Astrocyte of the cerebellum (primary cell): ENCODE measurements at places on chromosomes 2 and 18.
A peak's percentile ranks its signal among the peaks of the same experiment; 100 is the strongest.

DNA sequence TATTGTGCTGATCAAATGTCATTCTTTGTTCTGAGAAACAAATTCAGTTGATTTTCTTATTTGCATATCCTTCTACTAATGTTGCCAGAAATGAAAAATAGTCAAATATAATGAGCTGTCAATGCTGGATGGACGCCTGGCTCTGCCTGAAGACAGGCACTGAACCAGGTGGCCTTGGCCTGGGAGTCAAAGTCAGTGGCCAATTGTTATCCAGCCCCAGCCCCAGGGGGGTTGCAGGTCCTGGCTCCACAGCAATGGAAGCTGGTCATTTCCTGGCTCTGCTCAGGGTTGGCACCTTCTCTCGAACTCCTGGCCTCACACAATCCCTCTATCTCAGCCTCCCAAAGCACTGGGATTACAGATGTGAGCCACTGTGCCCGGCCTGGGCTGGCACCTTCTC is 176.8 kb upstream of the GLI2 start:
- no peak for DNase-seq

GRCh38 chr2:23559561-23560239 is 174.7 kb downstream of the KLHL29 start:
- no peak for DNase-seq

GRCh38 chr2:191901031-191901430 is 54.1 kb upstream of the CAVIN2 start:
- no peak for DNase-seq

DNA sequence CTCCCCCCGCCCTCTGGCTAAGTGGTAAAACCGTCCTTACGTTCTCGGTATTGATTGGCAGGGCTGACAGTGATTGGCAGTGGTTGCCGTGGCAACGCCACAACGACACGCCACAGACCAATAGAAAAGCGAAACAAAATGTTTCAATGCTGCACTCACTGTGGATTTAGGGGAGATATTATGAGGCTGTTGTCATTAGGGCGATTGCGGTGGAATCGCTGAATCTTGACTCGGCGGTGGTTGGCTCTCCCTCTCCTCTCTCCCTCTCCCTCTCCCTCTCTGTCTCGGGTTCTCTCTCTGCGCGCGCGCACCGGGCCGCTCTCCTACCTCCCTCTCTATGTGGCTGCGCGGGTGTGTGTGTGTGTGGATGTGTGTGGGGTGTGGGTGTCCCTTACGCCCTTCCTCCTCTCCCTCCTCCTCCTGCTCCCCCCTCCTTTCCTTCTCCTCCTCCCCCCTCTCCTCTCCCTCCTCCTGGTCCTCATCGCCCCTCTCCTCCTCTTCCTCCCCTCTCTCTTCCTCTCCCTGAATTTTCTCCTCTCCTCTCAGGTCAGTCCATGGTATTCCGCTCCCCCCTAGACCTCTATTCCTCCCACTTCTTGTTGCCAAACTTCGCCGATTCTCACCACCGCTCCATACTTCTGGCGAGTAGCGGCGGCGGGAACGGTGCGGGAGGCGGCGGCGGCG is at the start of gene SIX3:
Gene SIX3 (plus strand): TSS at position 152 of the 684 bp plus-strand sequence. CDS start 403 bp downstream, at position 555.
- DNase-seq, result no peak

DNA sequence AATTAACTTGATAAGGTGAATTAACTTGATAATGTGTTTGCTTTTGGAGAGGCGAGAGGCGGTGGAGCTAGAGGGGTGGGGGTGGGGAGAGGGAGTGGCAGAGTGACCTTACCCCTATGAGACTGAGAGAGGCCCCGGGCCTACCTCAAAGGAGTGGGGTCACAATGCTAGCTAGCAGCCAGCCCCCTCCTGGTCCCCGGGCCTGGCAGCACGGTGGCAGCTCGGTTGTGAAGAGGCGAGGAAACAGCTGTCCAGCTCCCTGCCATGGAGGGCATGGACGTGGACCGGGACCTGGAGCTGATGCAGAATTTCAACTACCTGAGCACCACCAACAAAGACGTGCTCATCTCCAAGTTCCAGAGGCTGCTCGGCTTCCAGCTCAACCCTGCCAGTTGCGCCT is 123.9 kb downstream of the RGPD3 start:
- no peak for DNase-seq

DNA sequence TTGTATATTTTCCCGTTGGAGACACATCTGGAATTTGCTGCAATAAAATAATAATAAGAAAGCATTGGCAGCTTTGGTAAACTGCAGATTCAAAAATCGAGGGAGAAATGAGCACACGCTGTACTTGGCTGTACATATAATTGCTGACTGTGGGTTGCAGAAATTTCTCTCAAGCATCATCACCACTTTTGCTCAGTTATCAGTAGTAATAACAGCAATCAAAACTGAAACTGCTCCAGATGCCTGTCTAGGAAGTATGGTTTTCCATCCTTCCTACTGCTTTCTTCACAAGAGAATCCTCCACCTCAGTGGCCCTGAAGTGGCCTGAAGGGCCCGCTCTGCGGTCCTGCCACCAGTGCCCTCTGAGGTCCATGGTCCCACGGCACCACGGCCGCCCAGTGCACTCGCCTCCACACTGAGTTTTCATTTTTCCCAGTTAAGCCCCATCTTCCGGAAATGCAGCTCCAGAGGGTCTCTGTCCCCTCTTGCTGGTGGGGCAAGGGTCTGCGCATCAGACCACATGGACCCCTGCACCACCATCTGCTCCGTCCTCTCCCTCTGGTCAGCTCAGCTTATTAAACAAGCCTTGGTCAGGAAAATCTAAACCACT is 3.9 kb downstream of the DUSP28 start:
- no peak for DNase-seq

DNA sequence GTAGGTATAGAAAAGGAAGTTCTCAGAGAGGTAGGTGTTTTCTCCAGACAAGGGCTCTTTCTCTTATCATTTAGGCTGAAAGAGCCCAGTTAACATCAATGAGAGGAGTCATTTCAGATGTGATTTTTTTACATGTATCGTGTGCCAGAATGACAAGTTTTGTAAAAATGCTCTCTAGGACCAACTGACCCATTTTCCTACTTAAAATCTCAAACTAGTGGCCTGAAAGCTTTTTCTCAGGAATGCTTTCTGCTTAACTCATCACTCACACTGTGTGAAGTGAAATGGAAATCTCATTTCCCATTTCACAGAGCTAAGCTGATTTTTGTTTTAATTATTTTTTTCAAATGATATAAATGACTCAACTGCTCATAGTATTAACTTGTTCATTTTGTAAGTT is 128.7 kb upstream of the CYP26B1 start:
- DNase-seq, result no peak

DNA sequence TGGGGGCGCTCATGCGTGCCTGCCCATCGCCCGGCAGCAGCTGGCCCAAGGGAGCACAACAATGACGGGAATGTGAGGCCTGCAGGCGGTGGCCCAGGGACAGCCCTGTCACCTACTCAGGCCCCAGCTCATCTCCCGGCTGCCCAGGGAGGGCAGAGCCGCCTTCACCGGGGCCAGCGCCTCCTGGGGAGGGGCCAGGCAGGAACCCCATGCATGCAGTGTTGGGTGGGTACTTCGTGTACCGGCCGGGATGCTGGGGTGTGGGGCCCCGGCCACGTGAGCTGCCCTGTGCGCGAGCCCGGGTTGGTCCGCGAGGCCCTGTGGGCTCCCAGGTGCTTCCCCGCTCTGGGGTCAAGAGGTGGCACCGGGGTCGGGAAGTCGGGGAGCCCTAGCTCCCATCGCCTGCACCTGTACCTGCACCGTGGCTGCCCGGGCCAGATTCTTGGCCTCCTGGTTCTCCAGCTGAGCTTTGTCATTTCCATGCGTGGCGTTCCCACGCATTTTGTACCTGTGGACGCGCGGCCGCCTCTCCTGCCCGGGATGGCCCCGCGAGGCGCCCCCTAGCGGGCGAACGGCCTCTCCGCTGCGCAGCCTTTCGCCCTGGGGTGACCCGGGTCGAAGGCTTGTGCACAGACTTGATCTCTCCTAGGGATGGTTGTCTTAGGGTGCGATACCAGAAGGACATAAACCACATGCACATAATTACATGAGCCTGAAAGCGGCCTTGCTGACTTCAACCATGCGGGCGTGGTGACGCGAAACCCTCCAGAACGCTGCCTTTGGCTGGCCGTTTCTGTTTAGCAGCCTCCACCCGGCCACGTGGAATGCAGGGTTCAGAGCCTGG is 950 bp downstream of the KLHL30 start:
- DNase-seq, result no peak

DNA sequence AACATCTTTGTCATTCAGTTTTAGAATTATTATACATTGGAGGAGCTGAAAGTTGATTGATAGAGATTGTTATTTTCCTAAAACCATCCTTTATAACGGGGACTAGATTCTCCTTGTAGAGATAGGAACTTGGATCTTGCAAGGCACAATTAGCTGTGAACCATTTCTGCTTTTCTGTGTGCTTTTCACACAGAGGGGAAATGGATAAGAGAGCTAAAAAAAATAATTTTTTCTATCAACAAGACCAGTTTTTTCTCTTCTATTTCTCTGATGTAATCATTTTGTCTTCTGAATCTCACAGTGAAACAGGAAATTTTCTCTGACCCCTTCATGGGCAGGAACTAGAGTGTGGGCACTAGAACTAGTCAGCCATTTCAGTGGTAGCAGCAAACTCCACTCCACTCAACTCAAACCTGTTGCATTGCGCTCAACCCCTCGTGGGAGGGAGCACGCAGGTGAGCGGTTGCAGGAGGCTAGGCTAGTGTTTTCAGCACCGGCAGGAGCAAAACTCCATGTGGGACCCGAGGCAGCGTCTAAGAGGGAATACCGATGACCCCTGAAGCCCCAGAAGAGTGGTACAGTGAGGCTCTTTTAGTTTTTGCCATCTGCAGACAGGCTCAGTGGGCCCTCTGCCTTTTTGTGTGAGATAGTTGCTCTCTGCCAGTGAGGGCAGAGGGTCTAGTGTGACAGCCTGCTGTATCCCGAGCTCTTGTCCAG is 24.0 kb upstream of the SLC39A10 start:
- DNase-seq, result no peak

GRCh38 chr2:182191061-182191460 is 205.4 kb downstream of the PPP1R1C start:
- DNase-seq, result no peak

DNA sequence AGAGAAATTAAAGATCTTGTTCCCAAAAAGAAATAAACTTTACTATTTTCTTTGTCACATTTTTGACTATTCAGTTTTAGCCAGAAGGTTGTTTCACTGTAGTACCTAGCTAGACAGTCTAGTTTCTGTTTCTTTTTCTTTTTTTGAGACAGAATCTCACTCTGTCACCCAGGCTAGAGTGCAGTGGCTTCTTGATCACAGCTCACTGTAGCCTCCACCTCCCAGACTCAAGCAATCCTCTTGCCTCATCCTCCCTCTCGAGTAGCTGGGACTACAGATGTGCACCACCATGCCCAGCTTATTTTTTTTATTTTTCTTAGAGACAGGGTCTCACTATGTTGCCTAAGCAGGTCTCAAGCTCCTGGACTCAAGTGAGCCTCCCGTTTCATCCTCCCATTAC is 2.2 kb downstream of the RBM45 start:
- DNase-seq, result no peak

DNA sequence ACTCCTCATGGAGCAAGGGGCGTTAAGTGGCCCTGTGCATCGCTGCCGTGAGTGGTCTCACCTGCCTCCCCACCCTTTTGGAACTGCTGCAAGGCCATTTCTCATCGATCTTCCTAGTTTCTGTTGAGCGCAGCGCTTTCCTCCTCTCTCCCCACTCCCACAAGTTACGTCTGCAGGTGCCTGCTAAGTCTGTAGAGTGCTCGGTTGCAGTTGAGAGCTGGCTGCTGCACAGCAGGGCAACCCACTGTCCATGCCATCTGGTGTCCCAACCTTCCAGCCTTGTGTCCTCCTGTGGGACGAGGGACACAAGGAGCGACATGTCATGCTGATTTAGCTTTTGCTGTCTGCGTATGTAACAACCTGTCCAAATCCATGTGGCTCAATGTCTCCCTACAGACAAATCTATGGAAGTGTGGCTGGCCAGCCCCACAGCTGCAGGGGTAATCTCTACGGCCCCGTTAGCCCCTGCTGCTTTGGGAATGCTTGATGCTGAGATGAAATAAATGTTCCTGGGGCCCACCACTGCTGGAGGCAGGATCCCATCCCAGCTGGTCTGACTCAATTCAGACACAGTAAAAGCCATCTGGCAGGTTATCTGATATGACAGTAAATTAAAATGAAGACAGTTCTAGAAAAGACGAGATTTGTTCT is 68.1 kb upstream of the TCF7L1 start:
- no peak for DNase-seq

GRCh38 chr2:103172821-103173220 is 411.0 kb downstream of the TMEM182 start:
- no peak for DNase-seq

GRCh38 chr2:27920148-27920885 is 29.8 kb downstream of the BABAM2 start:
- peak; percentile 26 for DNase-seq

DNA sequence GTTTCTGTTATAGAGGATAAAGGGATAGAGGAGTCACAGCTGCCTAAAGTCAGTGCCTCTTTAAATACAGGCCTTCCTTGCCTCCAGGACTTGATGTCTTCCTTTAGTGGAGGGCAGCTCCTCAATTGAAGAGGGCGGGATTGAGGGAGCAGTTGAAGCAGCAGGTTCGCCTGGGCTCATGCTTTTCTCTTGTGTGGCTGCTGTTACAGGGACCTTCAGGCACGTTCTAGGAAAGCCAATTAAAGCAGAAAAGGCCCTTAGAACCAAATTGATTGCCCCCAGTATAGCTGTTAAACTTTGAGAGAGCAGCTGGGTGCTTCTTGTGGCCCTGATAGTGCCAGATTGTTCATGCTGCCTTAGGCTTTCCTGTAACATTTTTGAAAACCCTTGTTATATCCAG is 42.0 kb upstream of the LTBP1 start:
- no peak for DNase-seq

DNA sequence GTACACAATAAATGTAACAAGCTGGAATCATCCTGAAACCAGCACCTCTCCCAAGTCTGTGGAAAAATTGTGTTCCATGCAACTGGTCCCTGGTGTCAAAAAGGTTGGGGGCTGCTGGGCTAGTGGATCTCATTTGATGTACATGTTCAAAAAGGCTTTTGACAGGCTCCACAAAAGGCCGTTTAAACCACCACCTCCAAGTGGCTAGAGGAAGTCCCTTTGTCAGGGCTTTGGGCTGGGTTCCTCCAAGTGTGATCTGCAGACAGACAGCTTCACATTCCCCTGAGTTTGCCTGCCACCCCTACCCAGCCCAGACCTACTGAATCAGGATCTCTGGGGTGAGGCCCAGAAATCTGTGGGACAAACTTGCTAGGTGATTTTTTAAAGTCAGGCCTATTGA is 84.7 kb downstream of the TGFA start:
- no peak for DNase-seq

DNA sequence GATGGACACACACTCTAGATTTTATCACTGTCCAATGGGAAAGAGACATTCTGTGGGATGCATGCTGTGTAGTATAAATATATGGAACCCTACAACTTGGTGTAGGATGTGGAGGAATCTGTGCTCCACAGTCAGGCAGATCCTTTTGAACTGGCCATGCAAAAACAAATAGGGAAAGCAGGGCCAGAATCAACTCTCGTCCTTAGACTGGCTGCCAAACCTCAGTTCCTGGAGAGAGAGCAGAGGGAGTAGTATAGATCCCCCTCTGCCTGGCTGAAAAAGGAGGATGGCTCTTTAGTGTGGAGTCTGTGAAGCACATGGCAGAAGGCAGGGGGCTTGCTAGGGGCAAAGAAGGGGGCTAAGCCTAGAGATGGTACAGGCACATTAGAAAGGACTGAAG is 84.7 kb downstream of the LYPD6 start:
- no peak for DNase-seq

GRCh38 chr18:45139478-45139877 is 458.8 kb downstream of the SETBP1 start:
- no peak for DNase-seq
